ENCODE measurements at places on chromosomes 7 and 10. TPM values are rescaled to one million over a fixed set of nuclear protein-coding genes. Genes with fewer than 3 reads are reported as not detected.

The NT5C2 gene
- 37.7 TPM for total RNA-seq

DNA sequence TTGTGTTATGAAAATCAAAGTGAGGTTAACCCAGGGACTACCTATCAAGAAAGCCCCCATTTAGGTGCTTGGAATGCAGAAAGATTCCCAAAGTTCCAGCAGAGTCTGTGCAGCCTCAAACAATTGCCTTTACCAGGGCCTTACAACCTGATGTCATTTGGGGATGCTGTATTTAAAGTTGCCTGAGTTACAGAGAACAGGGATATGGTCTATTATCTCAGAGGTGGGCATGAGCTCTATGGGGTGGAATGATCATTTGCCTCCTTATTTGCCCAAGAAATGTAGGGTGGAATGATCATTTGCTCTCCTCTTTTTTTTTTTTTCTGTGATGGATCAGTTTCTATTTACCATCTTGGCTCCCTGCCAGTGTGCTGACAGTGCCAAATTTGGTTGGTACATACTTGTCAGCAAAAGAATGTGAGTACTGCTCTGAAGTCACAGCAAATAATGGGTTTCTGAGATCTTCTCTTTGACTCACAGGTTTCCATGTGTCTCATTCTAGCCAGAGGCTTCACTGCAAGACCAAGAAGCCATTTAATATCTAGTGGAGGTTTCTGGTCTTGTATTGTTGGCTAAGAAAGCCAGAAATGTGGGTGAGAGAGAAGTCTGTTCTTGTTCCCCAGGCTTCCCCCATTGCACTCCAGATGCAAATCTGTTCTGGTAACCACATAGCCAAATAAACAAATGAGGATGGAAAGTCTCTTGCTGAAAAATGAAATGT lies 45.5 kb upstream of the ZNRF2 start:
- peak overlapping the region; percentile 11 for H3K27ac ChIP-seq
- H3K27me3 ChIP-seq = no peaks in the 10 kb centered on the region
- H3K4me3 ChIP-seq = no peak overlapping the region
- peak; percentile 70 for DNase-seq

The TRPV5 gene
- total RNA-seq = not detected

The COBL gene
- 5.4 TPM for total RNA-seq

The PROSER2 gene
- 1.5 TPM for total RNA-seq

GRCh38 chr7:112584290-112584689 lies 103.5 kb downstream of the LSMEM1 start:
- no peaks in the 10 kb centered on the region for H3K27me3 ChIP-seq
- H3K36me3 ChIP-seq = no peaks in the 10 kb centered on the region
- no peak for DNase-seq
- H3K4me1 ChIP-seq = peaks cover 3% of the 10 kb centered on the region
- H3K27ac ChIP-seq = no peak overlapping the region
